Temporal lobe (tissue), 4 donors: ENCODE measurements at places on chromosomes 16 and 17. TPM values are rescaled to one million over a fixed set of nuclear protein-coding genes. Genes with fewer than 3 reads are reported as not detected.

The SLC22A31 gene
- not detected for total RNA-seq

The NPIPB4 gene
- 45.0 TPM for total RNA-seq

The TBC1D28 gene
- total RNA-seq: not detected

The ABCC12 gene
- 0.25 TPM for total RNA-seq

The ALDH3A1 gene
- total RNA-seq: 0.49 TPM

The PDIA2 gene
- 10.8 TPM for total RNA-seq

The HS3ST3A1 gene
- total RNA-seq: 0.74 TPM

The CCL14 gene
- not detected for total RNA-seq

The C1QTNF8 gene
- under 0.01 TPM for total RNA-seq

The RASL10B gene
- total RNA-seq: 5.4 TPM

The KRT31 gene
- total RNA-seq: 1.2 TPM
